ENCODE measurements at places on chromosomes 5 and 9.

DNA sequence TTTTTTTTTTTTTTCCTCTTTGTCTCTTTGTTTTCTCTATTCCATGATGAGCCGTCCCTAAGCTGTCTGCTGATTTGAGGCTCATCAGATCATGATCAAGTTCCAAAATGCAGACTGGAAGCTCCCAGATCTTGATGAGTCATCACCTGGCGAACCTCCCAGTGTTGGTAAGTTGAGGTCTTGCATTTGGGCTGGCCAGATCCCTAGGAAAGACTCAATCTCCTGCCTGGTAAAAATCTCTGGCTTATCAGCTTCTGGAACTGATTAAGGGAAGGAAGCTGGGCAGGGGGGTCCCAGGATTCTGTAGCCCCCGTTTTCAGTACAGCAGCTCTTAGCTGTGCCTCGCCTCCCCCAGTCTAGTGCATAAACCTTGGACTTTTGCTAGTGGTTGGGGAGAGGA is 69.0 kb downstream of the TSPAN17 start:
- DNase-seq: no peak

GRCh38 chr5:113103330-113103729 is 126.7 kb downstream of the DCP2 start:
- no peak for DNase-seq

DNA sequence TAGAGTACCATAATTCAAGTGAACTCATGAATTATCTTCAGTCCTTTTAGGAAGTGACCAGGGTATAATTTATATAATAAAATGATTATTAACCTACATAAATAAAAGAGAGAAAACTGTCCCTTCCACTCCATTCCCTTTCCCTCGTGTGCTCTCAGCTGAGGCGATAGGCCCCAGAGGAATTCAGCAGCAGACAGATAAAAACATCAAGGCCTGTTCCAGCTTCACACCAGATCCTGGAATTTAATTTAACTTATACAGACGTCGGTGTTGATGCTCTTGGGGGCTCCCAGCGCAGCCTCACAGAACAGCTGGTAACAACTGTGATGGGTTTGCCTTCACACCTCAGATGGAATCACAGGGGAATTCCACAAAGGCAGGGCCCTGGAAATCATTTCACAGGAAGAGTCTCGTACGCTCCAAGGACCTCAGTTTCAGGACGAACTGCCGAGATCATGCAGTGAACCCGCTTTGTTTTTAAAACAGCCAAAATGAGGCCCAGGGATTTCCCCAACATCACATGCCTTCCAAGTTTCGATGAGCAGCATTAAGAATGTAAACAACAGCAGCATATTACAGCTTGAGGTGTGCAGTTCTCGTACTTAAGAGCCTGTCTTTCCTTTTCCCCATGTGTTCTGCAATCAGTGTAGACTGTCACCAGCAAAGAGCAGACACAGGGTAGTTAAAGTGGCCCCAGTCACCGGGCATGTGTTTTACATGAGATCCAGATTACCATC is 73.6 kb upstream of the ALDH1B1 start:
- DNase-seq: no peak

DNA sequence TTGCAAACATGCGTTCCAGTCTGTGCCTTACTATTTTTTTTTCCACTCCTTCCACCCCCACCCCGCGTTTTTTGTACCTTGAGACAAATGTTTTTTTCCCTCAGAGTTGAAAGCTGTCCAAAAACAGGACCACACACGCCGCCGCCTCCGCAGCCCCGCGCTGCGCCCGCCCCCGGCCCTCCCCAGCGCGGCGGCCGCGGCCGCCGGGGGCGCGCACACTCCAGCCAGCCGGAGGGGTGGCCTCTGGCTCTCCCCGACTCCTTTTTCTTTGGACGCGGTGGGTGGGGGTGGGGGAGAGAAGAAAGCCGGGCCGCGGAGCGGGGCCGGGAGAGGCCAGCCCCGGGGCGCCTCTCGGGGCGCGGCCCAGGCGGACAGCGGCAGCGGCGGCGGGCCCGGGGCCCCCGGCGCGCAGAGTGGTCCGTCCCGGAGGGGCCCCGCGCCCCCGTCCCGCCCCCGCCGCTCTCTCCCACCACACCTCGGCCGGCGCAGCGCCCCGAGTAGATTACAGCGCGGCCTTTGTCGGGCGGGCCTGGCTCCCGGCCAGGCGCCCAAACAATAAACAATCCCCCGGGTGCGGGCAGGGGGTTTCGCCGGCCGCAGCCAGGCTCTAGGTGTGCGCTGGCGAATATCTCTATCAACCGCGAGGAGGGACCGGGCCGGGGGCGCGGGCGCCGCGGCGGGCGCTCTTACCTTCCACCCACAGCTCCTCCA is 10.9 kb downstream of the PTCH1 start:
- peak; percentile 56 for DNase-seq

DNA sequence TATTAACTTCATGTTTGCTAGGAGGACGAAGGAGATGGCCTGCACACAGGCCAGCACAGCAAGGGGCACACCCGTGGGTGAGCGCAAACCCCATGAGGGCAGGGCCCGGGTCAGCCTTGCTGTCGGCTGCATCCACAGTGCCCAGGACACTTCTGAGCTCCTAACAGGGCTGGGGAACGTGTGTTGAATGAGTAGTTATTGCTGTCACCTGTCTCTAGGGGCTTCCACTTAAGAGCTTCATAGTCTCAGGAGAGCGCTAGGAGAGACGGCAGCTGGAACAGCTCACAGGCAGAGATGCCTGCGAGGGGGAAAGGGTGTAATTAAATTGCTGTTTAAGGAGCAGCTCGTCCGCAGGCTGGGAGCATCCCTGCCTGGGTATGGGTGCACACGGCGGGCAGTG is 91.4 kb upstream of the NEURL1B start:
- no peak for DNase-seq

- no peak for DNase-seq
These were observed 349.1 kb downstream of the CTNND2 start for GRCh38 chr5:11555171-11555570.

DNA sequence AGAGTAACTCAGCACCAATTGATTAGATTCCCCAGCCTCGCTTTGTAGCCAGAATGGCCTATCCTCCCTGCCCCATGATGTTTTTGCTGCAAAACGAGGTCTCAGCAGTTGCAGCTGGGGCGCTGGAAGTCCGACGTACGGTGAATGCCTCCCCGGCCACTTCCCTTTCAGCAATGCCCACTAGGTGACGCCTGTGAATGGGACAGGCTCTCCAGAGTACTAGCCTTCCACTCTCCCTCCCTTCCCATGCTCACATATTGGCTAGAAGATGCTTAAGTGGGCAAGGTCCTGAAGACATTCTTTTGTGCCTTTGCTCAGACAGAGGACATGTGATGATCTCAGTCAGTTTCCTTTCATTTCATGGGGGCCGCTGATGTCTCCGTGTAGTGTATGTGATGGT is 50.8 kb downstream of the DMRT2 start:
- no peak for DNase-seq

DNA sequence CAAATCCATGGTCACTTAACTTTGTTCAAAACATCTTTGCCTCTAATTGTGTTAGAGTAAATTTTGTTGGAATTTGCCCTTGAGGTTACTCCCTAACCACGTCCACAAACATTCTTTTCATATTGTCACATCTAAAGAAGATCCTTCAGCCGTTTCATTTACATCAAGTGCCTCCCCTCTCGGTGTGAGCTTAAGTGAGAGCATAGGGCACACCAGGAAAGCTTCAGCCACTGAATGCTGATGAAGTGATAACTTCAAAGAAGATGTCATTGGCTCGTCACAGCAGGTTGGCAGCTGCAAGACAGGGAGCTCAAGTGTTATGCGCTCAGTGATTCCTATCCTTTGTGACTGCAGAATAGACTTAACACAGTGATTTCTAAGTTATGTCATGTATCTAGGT is 49.6 kb upstream of the ADAMTS19 start:
- no peak for DNase-seq

DNA sequence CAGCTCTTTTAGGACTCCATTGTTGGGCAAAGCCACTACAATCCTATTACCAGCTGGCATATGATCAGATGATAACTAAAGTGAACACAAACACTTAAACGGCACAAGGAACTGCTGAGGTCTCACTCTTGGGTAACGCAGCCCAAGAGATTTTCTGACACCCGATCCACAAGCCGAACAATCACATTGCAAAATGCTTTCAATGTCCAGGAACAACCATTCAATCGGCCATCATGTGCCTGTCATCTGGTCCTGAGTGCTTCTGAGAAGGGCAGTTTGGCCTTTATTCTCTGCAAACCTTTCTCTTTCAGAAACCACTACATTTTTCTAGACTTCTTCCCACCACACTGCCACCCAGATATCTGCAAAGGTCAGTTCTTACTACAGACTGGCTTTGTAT is 283.1 kb downstream of the GLIS3 start:
- DNase-seq: no peak

DNA sequence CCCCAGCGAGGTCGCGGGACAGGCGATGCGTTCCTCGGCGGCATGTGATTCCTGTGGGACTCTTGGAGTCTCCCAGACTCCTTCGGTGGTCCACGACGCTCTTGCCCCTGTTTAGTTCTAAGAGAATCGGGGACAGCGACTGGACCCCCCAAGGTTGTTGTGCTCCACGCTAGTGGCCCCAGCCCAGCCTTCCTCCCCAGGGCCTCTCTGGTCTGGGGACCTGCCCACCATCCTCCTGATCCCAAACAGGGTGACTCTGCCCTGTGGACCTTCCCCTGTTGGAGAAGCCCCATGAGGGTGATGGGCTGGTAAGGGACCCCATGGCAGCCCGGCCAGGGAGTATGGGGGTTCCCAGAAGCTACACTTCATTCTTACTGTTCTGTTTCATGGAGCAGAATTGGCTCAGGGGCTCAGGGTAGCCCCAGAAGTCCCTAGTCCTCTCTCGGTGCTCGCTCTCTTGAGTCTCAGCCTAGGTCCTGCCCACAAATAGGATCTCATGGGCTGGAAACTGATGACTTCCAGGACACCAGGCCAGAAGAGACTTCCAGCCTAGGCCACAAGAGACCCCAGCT is 880 bp downstream of the CARD19 start:
- DNase-seq: no peak

DNA sequence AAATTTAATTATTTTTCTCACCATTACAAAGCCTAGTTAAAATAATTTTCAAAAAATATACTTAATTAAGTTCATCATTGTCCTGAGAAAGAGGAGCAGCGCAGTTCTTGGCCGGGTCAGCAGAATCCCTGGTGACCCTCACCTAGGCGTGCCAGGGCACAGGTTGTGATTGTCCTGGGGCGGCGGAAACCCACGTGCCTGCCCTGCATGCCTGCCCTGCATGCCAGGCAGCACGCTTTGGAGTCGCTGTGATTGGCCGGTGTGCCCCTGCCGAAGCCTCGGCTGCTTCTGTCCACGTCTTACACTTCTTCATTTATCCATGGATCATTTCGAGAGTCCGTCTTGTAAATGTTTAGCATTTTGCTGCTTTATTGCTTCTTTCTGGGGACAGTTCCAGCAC is 25.6 kb downstream of the SLC12A2 start:
- DNase-seq: no peak

DNA sequence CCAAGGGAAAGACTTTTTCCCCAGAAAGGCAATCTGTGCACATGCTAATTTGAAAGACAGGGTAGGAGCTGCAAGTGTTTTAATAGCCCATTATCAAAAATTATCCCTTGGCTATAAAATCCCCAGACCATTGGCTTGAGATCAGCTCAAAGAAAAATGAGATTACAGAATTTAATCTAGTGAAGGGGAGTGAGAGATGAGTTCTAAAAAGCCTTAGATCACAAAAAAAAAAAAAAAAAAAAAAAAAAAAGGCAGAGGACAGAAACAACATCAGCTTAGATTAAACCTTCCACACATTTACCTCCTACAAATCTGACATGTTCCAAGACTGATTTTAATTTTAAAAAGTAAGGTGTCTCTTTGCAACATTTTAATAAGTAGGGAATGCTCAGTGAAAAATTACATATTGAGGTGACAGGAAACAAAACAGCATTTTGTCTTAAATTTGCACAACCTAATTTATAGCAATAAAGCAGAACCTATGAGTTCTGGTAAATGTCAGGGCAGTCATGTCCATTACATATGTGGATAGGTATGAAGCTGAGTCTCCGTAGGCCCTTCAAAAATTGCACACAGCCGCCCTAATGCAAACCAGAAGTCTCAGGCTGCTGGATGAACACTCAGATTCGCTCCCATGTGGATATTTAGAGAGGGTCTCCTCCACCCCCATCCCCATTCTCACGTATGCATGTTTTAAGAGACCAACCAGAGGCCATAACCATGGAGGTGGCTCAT is 43.4 kb downstream of the NFIB start:
- DNase-seq: no peak

GRCh38 chr5:156523607-156524006 is 196.6 kb downstream of the SGCD start:
- no peak for DNase-seq

- DNase-seq: no peak
These were observed 87.6 kb downstream of the S1PR3 start for GRCh38 chr9:89078860-89079259.

DNA sequence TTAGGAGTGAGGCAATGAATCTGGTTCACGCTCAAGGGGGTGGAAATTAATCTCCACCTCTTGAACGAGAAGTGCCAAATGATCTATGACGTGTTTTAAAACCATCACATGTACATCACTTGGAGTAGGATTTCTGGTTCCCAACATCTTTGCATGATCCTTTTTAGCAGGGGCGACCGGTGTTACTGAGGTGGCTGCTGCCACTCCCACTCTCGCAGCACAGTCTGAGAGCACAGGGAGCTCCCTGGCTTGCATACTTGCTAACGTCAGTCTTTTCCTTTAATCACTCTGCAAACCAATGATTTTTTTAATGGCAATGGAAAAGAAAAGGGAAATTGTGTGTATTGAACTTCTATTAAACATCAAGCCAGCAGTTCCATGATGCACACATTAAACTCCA is 624.4 kb downstream of the IRX1 start:
- no peak for DNase-seq
